ENCODE measurements at places on chromosomes 12 and 14. TPM values are rescaled to one million over a fixed set of nuclear protein-coding genes. Genes with fewer than 3 reads are reported as not detected.

MYH6 gene
- not detected for total RNA-seq

FGF23 gene
- total RNA-seq, result not detected

MORN3 gene
- total RNA-seq, result 1.5 TPM

PA2G4 gene
- 136 TPM for total RNA-seq

DTD2 gene
- 29.8 TPM for total RNA-seq

RAB15 gene
- total RNA-seq, result 1.3 TPM

KRT71 gene
- total RNA-seq, result not detected

ALG10B gene
- total RNA-seq, result 1.8 TPM

CIDEB gene
- total RNA-seq, result 0.22 TPM

DHRS7 gene
- 62.1 TPM for total RNA-seq

AVPR1A gene
- not detected for total RNA-seq
